Stimulated activated CD8-positive, alpha-beta memory T cell treated with anti-CD3 and anti-CD28 coated beads, Interleukin-4, amount 100 ng/mL, for 48 hours (primary cell): ENCODE measurements at places on chromosomes 1 and 21.

DNA sequence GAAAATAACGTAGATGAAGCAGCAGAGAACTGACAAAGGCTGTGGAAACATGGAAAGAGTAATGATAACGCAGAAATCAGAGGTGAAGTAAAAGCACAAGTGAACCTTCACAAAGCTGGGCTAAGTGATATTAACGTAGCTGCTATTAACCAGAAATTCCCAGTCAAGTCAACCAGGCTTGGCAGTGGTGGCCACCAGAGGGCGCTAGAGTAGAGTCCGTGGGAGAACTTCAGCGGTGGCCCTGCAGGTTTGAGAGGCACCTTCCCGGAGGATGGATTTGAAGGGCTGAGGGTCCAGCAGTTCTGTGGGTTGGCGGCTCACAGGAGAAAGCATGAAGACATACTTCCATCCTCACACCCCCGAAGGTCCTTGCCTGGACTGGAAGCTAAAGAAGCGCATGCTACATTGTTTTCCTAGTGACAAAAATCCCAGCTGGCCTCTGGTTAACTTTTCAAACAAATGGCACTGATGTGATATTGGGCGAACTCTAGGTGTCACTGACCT lies 81.7 kb upstream of the ZNF648 start:
- DNase-seq: peak; percentile 97

DNA sequence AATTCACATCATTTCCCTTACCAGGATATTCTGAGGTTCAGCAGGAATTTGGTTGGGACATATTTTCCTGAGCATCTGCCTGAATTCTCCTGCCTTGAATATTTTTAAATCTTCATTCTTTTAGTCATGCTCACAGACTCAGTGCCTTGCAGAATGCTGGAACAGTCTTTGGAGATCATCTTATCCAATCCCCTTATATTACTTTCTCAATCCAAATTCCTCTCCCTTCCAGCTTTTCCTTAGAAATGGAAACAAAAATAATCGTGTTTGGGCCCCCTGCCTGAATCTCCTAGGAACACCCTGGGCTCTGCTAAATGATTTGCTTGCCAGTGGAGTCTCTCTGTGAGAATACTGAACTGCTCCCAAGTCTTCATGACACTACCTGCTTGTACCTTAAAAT lies 38.4 kb downstream of the LHX8 start:
- no peak for DNase-seq

- peak; percentile 84 for DNase-seq
These were observed 2.9 kb downstream of the GFI1 start for GRCh38 chr1:92483610-92484471.

GRCh38 chr21:16797966-16798365 lies 714.9 kb upstream of the CXADR start:
- DNase-seq: no peak

DNA sequence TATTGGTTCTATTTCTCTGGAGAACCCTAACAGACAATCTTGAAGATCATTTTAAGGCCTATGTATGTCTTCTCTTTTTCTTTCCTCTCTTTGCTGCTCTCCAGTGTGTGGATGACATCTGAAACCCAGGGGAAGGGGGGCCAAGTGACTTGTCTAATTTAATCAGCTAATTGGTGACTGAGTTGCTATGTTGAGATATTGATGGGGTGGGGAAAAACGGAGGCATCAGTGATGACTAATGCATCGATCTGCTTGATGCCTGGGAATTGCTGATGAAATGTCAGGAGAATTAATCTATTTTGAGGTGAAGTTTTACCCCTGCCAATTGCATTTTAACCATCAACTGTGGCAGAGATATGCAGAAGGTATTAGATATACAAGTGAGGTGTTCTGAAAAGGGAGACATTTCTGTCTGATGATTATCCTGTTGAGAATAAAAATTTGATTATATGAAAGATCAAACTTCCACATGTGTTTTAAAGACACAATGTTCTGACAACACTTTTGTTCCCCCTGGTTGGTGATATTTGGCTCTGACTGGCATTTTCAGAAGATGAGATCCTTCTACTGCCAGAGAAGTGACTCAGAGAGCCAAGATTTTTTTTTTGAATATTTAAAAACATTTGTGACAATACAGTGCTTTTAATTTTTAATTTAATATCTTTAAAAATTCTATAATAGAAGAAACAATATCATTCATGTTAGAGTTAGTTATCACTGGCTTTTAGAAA lies 18.7 kb upstream of the PTGFR start:
- DNase-seq: no peak

GRCh38 chr1:65769636-65770035 lies 23.1 kb upstream of the PDE4B start:
- DNase-seq: no peak

DNA sequence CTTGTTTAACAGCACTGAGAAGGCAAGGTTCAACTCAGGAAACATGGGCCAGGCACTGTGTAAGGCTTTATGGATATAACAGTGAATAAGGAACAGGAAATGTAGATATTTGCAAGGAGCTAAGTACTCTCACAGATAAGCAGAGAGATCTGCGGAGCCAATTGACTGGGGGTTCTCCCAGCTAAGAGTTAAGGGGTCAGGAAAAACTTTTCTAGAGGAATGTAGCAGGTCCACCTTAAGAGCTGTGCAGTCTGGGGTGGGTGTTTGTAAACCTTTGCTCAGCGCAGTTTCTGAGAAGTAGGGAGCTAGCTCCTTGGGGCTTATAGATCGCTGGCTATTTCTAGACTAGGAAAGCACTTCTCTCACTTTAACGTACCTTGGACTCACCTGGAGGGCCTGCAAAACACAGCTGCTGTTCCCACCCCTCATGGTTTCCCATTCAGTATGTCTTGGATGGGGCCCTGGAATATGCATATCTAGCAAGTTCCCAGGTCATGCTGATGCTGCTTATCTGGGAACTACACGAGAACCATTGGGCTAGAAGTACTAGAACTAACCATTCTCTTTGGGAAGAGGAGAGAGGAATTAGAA lies 51.7 kb downstream of the TLCD4 start:
- DNase-seq: no peak

- no peak for DNase-seq
These were observed 189.2 kb downstream of the FOXD2 start for GRCh38 chr1:47627016-47627415.

- DNase-seq: no peak
These were observed 32.7 kb downstream of the TRIM11 start for GRCh38 chr1:228373681-228374571.

DNA sequence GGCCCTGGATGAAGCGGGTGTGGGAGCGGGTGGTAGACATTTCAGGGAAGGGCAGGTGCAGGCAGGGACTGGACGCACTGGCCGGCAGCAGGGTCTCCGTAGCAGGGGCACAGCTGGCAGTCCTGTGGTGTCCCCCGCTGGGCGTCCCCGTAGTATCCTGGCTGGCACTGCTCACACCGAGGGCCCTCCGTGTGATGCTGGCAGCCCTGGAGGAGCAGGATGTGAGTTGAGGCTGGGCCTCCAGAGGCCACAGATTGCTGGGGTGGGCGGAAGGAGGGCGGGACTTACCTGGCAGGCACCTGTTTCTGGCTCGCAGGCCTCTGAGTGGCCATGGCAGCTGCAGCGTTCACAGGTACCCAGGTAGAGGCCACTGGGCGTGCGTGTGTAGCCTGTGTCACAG lies 62.3 kb downstream of the LDLRAD2 start:
- DNase-seq: no peak

DNA sequence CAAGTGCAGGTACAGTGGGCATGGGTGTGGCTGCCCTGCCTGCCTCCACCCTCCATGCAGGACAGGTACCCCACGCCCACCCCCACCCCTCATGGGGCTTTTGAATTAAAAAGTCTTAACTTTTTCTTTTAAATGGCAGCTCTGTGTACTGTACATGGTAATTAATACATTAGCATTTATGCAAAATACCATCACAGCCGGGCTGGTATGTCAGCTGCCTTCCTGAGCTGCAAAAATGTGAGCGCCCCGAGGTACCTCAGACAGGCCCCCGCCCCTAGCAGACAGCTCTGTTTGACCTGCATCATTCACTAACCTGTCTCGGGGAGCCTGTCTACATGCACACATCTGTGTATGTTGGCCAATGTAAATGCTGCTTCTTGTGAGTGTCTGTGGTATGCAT lies 42.2 kb upstream of the POU3F1 start:
- no peak for DNase-seq

GRCh38 chr21:36856643-36857042 lies 109.8 kb downstream of the HLCS start:
- DNase-seq: no peak

DNA sequence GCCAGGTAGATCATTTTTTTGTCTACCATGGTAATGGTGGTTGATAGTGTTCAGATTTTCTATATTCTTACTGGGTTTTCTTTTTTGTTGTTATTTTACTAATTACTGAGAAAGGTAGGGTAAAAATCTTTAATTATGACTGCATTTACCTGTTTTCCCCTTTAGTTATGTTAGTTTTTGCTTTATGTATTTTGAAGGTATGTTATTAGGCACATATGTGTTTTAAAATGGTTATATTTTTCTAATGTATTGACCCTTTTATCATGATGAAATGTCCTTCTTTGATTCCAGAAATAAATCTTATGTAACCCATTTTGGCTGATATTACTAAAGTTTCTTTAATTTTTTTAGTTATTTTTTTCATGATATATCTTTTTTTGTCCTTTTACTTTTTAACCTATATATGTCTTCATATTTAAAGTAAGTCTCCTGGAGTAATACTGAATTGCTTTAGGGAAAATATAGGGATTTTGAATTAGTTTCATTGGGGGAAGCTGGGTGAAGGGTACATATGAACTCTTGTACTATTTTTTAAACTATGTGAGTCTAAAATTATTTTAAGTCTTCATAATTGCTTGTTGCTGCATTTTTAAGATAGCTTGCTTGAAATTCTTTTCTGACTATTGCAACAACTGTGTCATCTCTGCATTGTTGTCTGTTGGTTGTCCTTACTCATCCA lies 22.4 kb downstream of the SLC35A3 start:
- DNase-seq: no peak

DNA sequence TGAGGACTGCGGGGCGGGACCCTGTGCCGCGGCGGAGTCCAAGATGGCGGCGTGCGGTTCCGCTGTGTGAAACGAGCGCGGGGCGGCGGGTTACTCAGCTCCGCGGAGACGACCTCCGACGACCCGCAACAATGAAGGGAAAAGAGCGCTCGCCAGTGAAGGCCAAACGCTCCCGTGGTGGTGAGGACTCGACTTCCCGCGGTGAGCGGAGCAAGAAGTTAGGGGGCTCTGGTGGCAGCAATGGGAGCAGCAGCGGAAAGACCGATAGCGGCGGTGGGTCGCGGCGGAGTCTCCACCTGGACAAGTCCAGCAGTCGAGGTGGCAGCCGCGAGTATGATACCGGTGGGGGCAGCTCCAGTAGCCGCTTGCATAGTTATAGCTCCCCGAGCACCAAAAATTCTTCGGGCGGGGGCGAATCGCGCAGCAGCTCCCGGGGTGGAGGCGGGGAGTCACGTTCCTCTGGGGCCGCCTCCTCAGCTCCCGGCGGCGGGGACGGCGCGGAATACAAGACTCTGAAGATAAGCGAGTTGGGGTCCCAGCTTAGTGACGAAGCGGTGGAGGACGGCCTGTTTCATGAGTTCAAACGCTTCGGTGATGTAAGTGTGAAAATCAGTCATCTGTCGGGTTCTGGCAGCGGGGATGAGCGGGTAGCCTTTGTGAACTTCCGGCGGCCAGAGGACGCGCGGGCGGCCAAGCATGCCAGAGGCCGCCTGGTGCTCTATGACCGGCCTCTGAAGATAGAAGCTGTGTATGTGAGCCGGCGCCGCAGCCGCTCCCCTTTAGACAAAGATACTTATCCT lies 430 bp downstream of the RBM15 start:
- peak; percentile 74 for DNase-seq

- no peak for DNase-seq
These were observed 49.7 kb downstream of the SLX9 start for GRCh38 chr21:44989537-44989886.

GRCh38 chr1:167518331-167518700 lies at the start of gene CD247:
TSS of gene CD247 (minus strand) at chr1:167518529. CDS start at chr1:167518465, 64 bp downstream.
- DNase-seq: peak; percentile 76

DNA sequence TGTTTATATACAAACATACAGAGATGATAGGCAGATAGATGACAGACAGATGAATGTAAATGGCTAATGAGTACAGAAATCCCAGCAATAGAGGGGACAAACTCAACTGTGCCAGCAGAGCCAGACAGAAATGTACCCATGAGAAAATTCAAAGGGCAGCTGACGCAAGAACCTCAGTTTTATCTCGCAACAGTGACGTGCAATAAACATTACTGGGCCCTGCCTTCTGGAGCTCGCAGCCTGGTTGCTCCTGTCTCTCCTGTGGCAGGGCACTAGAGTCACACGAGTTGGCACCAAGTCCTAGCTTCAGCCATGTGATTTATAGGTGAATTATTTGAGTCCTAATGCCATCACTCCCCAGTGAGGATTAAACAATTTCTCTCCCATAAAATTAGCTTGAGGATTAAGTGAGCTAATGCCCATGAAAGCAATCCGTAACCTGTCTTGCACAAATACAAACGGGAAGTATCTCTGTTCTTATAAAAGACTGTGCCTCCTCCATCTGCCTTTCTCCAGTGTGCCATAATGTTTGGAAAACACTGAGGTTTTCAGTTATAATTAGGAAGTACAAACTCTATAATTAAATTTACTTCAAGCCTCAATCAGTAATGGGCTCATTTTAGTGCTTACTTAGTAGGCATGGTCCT lies 50.7 kb downstream of the VAV3 start:
- DNase-seq: no peak

DNA sequence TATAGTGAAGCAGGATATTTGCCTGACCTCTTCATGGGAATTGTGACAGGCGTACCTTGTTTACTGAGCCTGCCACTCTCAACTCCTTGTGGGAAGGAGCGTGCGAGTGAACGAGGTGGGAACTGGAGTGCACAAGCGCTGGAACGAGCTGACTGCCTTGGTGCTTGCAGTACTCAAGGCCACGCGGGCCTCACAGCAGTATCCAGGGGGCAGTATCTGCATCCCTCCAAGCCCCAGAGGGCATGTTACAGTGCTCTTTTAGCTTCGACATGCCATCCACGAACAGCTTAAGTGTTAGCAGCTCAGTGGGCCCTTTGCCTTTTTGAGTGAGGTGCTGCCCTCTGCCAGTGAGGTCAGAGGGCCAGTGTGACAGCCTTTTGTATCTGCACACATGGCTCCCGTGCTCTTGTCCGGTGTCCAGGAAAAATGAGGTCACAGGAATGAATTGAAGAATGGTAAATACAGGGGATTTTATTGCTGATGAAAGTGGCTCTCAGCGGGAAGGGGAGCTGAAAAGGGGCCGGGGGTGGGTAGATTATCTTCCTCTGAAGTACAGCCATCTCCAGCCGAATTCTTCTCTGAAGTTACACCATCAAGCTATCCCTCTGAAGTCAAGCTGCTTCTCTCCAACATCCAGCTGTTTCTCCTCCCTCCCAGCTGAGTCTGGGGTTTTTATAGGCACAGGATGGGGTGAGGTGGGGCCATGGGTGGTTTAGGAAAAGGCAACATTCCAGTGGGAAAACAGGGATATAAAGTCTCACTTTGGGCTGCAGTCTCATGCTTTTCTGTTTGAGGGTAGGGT lies 69.3 kb downstream of the EPB41 start:
- no peak for DNase-seq

- DNase-seq: no peak
These were observed 138.3 kb downstream of the PGBD5 start for GRCh38 chr1:230287674-230288315.
